ENCODE measurements at places on chromosomes 12 and 14.
A peak's percentile ranks its signal among the peaks of the same experiment; 100 is the strongest.

DNA sequence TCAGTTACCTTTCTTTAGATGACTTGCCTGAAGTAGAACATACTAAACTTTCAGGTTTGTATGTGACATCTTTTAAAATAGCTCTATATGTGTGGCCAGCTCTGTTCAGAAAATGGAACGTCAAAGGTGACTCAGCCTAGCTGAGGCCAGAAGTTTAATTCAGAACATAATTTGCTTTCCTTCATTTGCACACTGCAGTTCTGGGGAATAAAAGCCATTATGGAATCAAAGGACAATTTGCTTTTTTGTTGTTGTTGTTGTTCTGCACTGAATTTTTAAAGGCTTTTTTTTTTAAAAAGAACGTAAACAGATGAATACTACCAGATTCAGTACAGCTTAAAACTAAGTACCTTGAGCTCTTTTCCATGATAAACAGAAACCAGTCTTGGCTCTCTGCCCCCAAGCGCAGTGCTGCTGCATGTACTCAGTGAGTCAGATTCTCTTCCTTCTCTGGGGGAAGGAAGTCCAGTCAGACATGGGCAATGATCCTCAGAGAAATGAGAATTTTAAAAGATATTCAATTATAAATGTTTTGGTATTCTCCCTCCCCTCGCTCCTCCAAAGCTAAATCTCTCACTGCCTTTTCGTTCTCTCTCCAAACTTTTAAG is 644.2 kb downstream of the NOVA1 start:
- DNase-seq = peak; percentile 93

GRCh38 chr12:64352181-64352580 is 38.4 kb downstream of the C12orf56 start:
- DNase-seq = no peak

DNA sequence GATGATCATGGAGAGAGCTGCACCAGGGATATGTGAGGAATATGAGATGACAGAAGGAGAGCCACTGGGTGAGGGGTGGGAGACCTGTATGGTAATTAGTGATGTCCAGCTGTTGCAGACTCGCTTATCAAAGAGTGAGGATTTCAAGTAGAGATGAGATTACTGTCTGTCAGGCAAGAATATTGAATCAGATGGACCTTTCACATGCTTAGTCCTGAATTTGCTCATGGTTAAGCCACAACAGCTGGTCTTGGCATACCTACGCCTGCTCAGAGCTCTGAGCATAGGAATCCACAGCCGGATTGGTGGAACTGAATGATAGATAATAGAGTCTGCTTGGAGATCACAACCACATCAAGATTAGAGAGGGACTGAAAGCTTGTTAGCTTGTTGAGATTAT is 115.2 kb upstream of the ARHGAP5 start:
- DNase-seq = peak; percentile 22

GRCh38 chr12:54622463-54623183 is 12.1 kb downstream of the LACRT start:
- DNase-seq = peak; percentile 16

GRCh38 chr14:63186453-63186852 is 17.8 kb upstream of the RHOJ start:
- DNase-seq = peak; percentile 46

- peak; percentile 9 for DNase-seq
Measured at GRCh38 chr12:48717252-48717695, 767 bp upstream of the CCNT1 start.

DNA sequence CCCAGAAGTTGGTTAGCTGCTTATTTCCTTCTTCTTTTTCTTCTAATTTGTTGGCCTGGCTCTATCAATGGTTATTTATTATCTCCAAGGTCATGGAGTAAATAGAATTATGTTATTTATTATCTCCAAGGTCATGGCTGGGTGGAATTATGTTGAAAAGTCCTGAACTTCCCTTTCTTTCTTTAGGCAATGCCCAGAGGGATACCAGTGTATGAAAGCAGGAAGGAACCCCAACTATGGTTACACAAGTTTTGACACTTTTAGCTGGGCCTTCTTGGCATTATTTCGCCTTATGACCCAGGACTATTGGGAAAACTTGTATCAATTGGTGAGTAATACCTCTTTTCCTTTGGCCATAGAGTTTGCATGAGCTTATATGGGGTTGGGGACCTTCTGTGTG is 111.6 kb downstream of the SCN8A start:
- DNase-seq = no peak

DNA sequence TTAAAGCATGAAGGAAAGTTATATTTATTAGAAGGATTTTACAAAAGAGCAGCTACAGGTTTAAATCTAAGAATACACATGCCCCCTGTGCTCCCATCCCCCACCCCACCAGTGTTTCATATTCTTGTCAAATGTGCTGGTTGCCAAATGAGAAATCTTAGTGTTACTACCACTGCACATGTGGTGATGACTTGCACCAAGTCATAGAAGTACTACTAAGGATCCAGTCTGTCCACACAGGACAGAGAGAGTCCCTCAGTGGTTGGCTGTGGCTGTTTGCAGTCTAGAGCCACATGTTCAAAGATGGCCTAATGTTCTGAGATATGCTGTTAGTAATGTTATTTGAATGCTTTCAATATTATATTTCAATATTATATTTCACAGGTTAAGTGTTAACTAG is 268.8 kb downstream of the ADAMTS20 start:
- DNase-seq = no peak

DNA sequence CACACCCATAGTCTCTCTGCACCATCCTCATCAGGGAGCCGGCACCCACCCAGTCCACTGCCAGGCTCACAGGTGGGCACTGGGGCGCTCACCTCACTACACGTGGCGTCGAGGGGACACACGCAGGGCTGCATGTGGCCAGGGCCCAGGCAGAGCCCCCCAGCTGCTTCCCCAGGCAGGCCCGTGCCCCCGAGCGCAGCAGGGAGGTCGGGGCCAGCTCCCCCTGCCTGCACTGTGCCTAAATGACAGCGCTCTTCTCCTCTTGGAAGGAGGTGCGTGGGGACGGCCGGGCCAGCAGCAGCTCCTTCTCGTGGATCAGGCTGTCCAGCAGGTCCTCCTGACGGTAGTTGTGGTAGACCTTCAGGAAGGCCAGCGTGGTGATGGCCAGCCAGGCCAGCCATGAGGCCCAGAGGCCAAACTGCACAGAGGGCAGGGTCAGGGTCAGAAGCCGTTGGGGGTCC is 11.3 kb downstream of the TMEM179 start:
- DNase-seq = no peak

GRCh38 chr12:3896801-3897351 is 23.7 kb upstream of the PARP11 start:
- peak; percentile 70 for DNase-seq

- DNase-seq = peak; percentile 65
Measured at GRCh38 chr14:65168840-65169239, 66.5 kb upstream of the MAX start.

- DNase-seq = peak; percentile 43
Measured at GRCh38 chr12:52221912-52222457, 11.1 kb upstream of the KRT7 start.

GRCh38 chr14:26605602-26606001 is 7.8 kb upstream of the NOVA1 start:
- no peak for DNase-seq

GRCh38 chr12:30757316-30757715 is 2.6 kb upstream of the CAPRIN2 start:
- no peak for DNase-seq

DNA sequence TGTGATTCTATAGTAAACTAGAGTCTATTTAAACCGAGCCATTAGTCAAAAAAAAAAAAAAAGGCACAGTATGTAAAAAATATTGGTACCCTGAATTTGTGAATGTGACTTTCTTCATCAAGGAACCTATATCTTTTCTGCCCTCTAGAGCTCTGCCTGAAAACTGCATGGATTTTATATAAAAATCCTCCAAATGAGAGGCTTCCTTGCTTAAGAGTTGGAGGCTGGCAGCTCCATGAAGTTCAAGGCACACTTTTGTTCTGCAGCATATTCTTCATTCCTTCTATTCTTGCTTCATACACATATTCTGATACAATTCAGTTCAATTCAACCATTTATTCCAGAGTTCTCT is 23.1 kb upstream of the NKX2-8 start:
- DNase-seq = no peak

DNA sequence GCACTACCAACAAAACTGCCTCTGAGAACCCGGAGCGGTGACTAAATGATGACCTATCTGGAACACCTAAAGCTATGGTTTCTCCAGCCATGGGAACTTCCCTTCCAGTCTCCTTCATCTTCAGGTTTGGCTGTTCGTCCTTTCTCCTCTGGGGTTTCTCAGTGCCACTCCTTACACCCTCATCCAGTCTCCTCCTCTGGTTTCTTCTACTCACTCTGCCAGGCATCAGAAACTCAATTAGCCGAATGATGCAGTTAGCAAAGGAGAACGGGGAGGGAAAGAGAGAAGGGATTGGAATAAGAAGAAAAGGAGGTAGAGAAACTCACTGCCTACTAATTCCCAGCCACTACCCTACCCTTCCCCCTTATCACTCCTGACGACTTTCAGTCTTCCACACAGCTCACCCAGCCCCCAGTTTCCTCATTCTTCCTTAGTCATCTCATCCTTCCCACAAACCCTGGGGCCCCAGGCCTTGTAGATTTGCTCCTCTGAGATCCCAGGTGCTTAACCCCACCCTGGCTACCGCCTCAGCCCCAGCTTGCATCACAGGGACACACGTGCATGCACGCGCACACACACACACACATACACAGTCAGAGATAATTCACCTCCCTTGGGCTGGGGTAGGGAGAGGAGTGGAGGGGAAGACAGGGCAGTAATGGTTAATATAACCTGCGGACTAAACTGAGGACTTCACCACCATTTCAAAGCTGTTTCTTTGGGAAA is 13.0 kb downstream of the FGD6 start:
- DNase-seq = peak; percentile 98

DNA sequence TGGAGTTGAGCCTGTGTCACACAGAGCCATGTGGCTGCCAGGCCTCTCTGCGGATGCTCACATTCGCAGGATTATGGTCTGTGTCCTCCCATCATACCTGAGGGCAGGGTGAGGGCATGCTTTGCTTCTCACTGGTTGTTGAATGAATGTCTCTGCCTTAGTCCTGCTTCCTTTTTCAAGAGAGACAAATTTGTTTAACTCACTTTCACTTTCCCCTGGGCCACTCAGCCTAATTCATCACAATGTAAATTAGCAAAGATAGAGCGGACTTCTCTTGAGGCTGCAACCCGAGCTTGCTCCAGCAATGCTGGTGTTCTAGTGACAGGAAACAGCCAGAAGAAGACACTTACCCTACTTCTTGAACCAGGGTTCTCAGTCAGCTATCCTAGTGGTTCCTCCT is 35.5 kb upstream of the PAX9 start:
- no peak for DNase-seq

- DNase-seq = no peak
Measured at GRCh38 chr12:100186071-100186470, 14.5 kb upstream of the ACTR6 start.

DNA sequence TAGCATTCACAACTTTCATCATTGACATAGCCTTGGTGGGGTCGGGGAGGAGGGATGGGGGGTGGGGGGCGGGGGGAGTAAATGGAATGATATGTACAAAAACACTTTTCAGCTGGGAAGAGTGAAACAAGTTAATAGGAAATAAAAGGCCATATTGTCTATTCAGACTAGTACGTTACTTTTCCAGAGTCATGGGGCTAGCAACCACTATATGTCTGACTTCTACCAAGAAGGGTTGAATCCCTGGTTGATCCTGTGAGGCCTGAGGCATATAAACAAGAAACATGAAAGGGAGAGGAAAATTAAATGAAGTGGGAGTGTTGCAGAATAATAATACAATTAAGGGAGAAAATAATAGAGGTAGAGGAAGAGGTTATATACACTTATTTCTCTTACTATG is 225.5 kb downstream of the ERC1 start:
- no peak for DNase-seq

DNA sequence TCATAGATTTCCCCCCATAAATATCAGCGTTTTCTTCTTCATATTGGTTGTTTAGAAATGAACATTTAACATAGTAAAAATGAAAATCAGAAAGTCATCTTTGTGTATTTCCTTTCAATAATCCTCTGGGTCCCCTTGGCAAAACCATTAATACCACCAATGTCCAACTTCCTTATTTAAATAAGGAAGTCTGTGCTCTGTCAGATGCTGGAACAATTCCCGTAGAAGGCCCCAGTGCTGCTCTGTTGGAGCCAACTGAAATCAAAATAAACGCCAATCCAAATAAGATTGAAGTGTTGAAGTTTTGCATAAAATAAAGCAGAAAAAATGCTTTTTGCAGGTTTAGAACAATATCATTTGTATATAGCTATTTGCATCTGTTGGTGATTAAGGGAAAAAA is 93.1 kb downstream of the PPM1H start:
- no peak for DNase-seq

- no peak for DNase-seq
Measured at GRCh38 chr12:90098132-90098779, 389.6 kb upstream of the ATP2B1 start.

DNA sequence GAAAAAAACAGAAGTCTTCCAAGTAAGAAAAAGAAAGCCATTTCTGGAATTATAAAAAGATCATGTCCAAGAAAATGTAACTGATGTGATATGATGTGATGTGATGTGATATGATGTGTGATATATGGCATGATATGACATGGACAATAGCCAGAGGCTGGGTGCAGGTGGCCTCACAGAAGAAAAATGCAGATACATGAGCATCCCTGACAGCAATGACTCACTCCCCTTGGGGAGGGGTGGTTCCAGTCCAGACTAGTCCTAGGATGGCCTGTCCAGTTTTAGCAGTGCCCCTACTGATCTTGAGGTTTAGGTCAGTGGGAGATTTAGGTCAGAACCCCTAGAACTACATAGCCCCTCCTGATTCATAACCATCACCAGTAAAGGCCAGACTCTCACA is 3.5 kb upstream of the RHOJ start:
- no peak for DNase-seq

DNA sequence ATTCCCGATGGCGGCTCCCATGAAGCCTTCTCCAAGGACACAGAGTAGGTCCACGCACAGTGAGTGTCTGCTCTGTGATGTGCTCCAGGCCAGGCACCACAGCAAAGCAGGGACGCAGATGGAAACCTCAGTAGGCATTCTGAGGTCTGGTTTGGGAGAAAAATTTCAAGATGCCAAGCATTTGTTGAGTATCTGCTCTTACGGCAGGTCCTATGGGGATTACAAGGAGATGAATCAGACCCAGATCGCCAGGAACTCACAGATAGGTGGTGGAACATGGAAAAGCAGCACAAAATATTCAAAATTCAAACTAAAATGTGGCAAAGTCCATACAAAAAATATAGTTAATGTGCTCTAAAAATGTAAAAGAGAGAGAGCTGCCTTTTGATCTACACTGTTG is 684.9 kb upstream of the TMEM132C start:
- no peak for DNase-seq

GRCh38 chr12:111298582-111299436 is 70.1 kb downstream of the PHETA1 start:
- DNase-seq = peak; percentile 47

GRCh38 chr14:88380405-88380804 is 5.1 kb upstream of the SPATA7 start:
- peak; percentile 6 for DNase-seq

DNA sequence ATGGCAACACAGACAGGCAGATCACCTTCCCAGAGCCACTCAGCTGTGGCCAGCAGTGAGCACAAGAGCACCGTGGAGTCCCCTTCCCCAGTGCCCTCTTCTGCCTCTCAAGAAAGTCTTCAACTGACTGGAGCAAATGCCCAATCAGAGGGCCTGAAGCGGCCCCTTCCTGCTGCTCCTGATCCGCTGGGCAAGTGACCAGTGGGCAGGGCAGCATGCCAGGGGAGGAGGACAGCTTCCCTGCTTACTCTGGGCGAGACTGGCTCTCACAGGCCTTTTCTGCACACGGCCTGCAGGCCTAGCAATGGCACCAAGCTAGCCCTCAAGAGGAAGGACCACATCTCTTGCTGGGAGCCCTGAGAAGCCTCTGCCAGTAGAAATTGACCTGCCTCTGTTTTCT is 890 bp downstream of the KRT71 start:
- DNase-seq = no peak
